EL (cell line): ENCODE measurements at places on chromosomes 6 and 20.
A peak's percentile ranks its signal among the peaks of the same experiment; 100 is the strongest.

DNA sequence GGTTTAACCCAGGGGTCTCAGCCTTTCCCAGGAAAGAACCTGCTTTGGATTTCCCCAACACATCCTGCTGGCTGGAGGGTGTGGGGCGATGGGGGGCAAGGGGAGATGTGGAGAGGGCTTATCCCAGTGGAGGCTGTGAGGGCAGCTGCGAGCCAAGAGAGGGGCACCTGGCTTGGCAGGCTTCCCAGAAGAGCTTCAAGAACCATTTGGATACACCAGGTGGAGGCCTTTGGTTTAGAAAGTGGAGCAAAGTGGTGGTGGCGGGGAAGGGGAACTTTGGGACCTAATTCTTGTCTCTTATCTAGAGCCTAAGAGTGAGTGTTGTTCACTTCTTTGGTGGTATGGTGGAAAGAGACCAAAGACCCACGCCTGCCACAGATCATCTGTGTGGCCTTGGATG, 12.4 kb downstream of the CD40 start:
- DNase-seq: no peak

DNA sequence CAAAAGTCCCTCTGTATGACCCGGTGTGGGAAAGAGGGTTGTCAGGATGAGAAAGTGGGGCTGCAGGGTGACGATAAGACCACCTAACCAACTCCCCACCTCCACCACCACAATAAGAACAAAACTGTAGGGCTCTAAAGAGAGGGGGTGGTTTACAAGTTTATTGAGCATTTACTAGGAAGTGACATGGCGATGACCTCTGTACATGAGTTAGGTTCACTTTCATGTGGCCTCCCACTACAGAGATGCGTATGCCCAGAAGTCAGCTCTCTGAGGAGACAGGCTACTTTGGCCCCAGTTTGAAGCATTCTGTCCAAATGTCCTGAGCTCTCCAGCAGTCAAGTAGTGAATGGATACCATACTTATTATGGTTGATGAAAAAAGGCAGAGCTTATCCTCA, 28.7 kb upstream of the PI16 start:
- no peak for DNase-seq

GRCh38 chr6:6742535-6742934, 154.0 kb downstream of the LY86 start:
- no peak for DNase-seq

DNA sequence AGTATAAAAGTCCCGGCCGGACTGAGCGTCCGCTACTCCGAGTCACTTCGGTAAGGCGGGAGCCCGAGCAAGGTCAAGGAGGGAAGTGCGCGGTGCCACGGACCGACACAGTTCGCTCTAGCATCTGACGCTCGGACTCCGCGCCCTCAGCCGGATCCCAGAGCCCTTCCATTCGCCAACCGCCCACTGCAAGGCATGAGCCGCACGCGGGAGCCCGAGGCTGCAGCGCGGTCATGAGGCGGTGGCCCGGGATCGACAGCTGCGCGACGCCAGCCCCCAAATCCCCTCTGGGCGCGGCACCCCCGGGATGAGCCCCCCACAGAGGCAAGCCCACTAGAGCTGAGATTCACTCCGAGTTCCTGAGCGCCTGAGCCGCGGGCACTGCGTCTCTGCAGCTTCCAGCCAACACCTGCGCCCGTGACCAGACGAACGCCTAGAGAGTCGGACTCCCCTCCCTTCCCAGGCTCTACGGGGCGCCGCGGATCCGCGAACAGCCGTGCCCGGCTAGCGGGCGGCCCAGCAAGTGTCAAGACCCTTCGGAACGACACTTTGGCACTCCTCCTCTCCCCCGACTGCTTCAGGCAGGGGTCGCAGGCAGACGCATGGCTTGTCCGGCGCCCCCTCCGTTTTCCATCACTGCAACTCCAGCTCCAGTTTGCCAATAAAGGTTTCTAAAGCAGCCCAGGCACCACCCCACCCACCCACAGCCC, 725 bp upstream of the ISM1 start:
- peak; percentile 6 for DNase-seq

GRCh38 chr20:62032609-62033368, 32.9 kb downstream of the TAF4 start:
- peak; percentile 20 for DNase-seq

GRCh38 chr6:117919775-117920729, 13.0 kb downstream of the SLC35F1 start:
- no peak for DNase-seq

DNA sequence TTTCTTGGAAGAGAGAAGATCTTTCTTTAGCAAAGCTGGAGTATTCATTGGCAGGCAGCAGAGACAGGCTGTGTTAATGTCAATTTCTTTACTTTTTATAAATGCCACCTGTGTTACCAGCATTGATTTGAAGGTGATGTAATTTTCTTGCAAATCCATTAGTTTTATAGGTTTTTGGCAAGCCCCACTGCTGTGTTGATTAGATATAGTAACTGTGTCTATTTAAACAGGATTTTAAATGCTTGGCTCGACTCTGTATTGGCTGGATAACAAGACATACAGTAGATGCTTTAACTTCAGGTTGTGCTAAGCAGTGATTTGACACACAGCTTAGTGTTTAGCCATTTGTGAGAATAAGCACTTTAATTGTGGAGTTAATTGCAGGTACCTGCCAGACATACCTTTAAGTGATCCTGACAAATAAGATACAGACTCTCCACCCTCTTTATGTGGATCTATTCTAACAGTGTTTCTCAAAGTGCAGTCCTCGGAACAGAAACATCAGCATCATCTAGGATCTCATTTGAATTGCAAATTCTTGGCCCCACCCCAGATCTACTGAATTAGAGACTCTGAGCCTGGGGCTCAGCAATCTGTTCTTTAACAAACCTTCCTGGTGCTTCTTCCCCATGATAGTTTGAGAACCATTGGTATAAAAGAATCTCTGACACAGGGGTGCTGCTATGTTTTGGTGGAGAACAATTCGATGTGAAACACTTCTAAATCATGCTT, 397.5 kb downstream of the HDGFL1 start:
- no peak for DNase-seq

DNA sequence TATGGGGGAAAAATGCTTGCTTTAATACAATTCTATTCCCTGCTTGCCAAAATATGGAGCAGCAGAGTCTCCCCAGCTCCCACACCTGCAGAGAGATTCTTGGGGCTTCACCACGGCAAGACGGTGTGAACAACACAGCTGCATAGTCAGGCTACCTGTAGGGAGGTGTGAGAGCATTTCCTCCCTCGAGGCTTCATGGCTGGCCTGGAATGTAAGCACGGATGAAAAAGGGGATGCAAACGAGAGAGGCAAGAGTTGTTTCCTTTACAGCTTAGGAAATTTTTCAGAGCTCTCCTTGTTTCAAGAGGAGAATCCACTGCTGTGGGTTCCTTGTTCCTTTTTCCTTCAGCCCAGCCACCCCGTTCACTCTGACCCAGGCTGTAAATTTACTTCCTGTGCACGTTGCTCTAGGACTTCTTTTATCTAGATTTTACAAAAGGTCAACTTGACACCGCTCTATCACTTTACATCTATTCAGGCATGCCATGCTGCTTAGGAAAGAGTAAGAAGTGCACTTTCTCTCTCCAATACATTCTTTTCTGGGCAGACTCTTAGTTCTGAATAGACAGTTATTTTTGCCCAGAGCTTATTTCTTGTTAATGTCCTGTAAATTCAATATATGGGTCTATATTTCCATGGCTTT, 197.1 kb downstream of the KHDC1L start:
- DNase-seq: no peak

DNA sequence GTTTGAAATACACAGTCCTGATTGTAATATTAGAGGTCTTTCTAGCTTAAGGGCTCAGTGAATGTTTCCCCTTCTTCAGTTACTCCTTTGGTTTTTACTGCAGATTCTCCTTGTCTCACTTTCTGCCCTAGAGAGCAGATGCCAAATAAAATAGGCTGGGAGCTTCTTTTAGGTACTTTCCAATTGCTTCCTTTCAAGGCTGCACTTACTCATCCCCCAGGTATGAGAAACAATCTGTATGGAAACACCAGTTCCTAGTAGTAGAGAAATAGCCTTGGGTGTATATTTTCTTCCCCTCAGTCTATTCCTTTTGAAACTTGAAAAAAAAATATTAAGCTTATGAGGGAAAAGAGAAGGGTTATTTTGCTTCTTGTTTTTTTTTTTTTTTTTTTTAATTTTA, 139.7 kb downstream of the PAK5 start:
- DNase-seq: no peak

DNA sequence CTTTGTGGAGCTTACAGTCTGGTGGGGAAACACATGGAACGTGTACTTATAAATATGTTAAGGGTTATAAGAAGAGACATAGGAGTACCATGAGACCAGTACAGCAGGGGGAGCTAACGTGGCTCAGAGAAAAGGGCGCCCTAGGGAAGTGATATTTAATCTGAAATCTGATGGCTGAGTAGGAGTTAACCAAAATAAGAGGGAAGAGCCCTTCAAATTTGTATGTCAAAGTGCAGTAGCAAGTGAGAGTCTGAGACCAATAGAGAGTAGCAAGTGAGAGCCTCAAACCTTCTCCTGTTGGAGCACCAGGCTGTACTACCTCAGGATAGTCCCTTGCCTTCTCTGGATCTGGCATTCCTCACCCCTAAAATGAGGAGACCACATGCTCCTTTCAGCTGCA, 6.1 kb upstream of the PKIG start:
- DNase-seq: peak; percentile 68

DNA sequence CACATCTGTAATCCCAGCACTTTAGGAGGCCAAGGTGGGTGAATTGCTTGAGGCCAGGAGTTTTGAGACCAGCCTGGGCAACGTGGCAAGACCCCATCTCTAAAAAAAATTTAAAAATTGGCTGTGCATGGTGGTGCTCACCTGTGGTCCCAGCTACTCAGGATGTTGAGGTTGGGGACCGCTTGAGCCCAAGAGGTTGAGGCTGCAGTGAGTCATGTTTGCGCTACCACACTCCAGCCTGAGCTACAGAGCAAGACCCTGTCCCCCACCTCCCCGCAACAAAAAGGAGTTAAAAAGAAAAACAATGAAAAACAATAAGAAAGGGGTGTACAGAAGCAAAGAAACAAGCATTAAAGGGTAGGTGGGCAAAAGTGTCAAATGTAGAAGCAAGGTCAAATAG, 57.3 kb downstream of the CDK19 start:
- DNase-seq: no peak

GRCh38 chr6:168756009-168756634, 315.1 kb downstream of the SMOC2 start:
- DNase-seq: no peak

DNA sequence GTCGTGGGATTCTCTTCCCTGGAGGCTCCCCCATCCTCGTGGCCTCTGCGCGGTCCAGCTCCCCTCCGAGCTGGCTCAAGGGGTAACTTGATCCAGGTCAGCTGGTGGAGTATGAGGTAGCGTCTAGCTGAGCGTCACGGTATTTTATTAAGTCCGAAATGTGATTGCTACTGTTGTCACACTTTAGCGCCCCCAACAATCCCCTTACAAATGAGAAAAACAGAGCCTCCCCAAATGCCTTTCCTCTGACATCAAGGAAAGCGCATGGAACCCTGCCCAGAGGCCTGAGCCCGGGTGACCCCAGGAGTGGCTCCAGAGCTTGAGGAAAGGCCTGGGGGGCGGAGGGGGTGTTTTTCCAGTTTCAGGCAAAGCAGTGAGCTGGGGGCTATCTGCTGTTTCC, 192.4 kb downstream of the ZMYND8 start:
- no peak for DNase-seq

DNA sequence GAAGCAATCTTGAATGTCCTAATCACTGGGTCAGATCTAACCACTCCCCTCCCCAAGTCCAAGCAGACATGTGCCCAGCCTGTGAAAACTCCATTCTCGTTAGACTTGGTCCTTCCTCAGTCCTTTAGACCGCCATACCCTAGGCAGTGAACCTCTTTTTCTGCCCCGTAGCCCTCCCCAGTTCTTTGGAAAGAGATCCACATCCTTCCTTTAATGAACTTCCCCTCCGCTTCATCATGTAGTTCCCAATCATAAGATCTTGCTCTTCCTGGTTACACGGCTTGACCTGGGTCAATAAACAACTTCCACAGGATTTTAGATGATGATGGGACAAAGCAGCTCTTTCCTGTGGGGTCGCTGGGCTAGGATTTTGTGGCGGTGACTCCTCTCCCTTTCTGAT, 9.6 kb downstream of the AHCY start:
- no peak for DNase-seq

GRCh38 chr6:7216941-7217621, 95.9 kb downstream of the SSR1 start:
- DNase-seq: no peak

DNA sequence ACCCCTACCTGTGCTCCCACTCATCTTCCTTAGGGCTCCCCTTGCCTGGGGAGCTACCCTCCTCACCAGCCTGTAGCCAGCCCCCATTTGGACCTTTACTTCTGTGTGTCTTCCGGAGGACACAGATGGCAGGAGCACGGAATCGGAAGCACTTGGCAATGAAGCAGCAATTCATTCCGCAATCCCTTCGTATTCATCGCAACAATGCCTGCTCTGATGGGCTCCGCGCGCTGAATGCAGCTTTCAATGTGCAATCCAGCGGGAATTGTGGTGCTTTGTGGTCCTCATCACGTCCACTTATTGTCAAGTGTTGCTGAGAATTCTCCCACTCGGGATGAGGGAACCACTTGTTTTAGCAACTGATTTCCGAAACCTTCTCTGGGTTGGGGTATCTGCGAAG, 336.0 kb downstream of the DHX35 start:
- DNase-seq: no peak

- no peak for DNase-seq
Observed at GRCh38 chr6:170053966-170054661, 236.8 kb downstream of the DLL1 start.

DNA sequence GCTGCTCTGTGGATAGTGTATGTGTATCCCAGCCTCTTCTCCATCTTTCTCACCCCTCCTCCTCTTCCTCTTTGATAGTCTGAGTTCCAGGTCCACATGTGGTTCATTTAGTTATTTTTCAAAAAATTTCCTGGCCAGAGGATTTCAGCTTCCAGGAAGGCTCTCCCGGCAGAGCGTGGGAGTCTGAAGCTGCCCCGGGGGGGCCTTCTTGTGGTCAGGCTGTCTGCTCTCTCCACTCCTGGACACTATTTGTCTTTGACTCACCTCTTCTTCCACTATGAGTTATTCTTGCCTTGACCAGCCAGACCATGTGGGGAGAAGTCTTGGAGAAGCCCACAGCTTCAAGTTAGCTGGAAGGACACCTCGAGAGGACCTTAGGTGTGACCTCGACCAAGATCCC, 258.8 kb downstream of the CDC5L start:
- peak; percentile 73 for DNase-seq
